ENCODE measurements at places on chromosomes 3 and 15. TPM values are rescaled to one million over a fixed set of nuclear protein-coding genes. Genes with fewer than 3 reads are reported as not detected.

Gene DNAH12
- under 0.01 TPM for total RNA-seq

Gene MOBP
- not detected for total RNA-seq

- peak; percentile 40 for DNase-seq
Measured at GRCh38 chr3:192467230-192468140, 259.9 kb downstream of the FGF12 start.

- DNase-seq: no peak
Measured at GRCh38 chr15:51378406-51378805, 37.0 kb downstream of the GLDN start.

DNA sequence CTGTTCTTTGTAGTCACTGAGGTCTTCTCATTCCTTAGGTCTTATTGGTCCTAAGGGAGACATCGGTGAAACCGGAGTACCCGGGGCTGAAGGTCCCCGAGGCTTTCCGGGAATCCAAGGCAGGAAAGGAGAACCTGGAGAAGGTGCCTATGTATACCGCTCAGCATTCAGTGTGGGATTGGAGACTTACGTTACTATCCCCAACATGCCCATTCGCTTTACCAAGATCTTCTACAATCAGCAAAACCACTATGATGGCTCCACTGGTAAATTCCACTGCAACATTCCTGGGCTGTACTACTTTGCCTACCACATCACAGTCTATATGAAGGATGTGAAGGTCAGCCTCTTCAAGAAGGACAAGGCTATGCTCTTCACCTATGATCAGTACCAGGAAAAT lies 11.6 kb downstream of the ADIPOQ start:
- DNase-seq: no peak

DNA sequence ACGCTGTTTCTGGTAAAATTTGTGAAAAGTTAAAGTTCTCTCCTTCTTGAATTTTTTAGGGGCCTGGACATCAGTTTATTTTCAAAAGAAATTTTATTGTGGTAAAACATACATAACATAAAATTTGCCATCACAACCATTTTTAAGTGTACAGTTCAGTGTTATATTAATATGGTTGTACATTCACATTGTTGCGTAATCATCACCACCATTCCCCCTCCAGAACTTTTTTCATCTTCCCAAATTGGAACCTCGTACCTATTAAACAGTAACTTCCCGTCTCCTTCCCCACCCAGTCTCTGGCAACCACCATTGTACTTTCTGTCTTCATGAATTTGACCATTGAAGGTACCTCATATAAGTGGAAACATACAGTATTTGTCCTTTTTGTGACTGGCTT lies 23.0 kb upstream of the XRN1 start:
- no peak for DNase-seq

GRCh38 chr15:72197041-72197459 lies 537 bp downstream of the GRAMD2A start:
- no peak for DNase-seq

All from dermis microvascular lymphatic vessel endothelial cell (primary cell).